Frontal cortex (tissue), 4 donors: ENCODE measurements at places on chromosomes 2 and 18.

DNA sequence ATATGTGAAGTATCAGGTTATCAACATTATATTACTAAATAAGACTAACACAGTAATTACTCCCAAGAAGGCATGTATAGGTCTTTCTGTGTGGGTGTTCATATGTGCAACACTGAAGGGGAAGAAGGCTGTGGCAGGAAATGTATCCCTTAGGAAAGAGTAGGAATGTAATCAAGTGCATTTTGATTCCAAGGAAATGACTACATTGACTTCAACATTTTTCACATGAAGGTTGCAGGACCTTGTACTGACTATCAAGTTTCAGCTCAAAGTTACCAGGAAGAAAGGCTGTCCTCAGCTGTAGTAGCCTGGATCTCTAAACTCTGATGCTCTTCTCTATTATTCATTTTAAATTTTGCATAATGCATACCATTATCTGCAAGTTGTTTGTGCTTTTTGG is 680.8 kb downstream of the NYAP2 start:
- DNase-seq: no peak

- DNase-seq: no peak
These were observed 65.0 kb upstream of the OTOF start for GRCh38 chr2:26542676-26543505.

DNA sequence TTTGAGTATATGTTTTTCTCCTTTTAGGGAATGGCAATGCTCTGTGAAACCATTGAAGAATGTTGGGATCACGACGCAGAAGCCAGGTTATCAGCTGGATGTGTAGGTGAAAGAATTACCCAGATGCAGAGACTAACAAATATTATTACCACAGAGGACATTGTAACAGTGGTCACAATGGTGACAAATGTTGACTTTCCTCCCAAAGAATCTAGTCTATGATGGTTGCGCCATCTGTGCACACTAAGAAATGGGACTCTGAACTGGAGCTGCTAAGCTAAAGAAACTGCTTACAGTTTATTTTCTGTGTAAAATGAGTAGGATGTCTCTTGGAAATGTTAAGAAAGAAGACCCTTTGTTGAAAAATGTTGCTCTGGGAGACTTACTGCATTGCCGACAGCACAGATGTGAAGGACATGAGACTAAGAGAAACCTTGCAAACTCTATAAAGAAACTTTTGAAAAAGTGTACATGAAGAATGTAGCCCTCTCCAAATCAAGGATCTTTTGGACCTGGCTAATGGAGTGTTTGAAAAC is 82.3 kb downstream of the ACVR2A start:
- DNase-seq: no peak

- DNase-seq: no peak
These were observed 66.8 kb downstream of the TET3 start for GRCh38 chr2:74051504-74051903.
